Tracheal epithelial cell (primary cell): ENCODE measurements at places on chromosomes 2 and 18. TPM values are rescaled to one million over a fixed set of nuclear protein-coding genes. Genes with fewer than 3 reads are reported as not detected.

The GCG gene
- total RNA-seq, result not detected in 2 replicates

The CYP26B1 gene
- under 0.01 and 0.24 TPM in 2 replicates for total RNA-seq

The PID1 gene
- total RNA-seq, result 4.3 and 5.8 TPM in 2 replicates

The TMEM182 gene
- total RNA-seq, result 3.6 and 4.3 TPM in 2 replicates

The PLCL1 gene
- under 0.01 TPM in 1 of 2 replicates, not detected in the other for total RNA-seq

The GPR17 gene
- total RNA-seq, result not detected in 2 replicates

The EVX2 gene
- total RNA-seq, result not detected in 2 replicates

The MAP3K19 gene
- under 0.01 TPM in 1 of 2 replicates, not detected in the other for total RNA-seq

The REG3G gene
- total RNA-seq, result not detected in 2 replicates

The EFEMP1 gene
- 116 and 188 TPM in 2 replicates for total RNA-seq

The CACNB4 gene
- total RNA-seq, result under 0.01 and 0.21 TPM in 2 replicates

The VWA3B gene
- total RNA-seq, result under 0.01 TPM in 1 of 2 replicates, not detected in the other

The PMS1 gene
- 17.6 and 19.6 TPM in 2 replicates for total RNA-seq

The AMER3 gene
- total RNA-seq, result not detected in 2 replicates

The KCNS3 gene
- 3.0 and 20.2 TPM in 2 replicates for total RNA-seq

The MYO7B gene
- not detected in 2 replicates for total RNA-seq

The LINC00305 gene
- not detected in 2 replicates for total RNA-seq

The LRRC30 gene
- total RNA-seq, result not detected in 2 replicates

The SERPINB12 gene
- total RNA-seq, result 0.43 and 0.48 TPM in 2 replicates

The SERPINB3 gene
- 33.7 and 83.3 TPM in 2 replicates for total RNA-seq

The GAL3ST2 gene
- not detected in 2 replicates for total RNA-seq

The ACADL gene
- total RNA-seq, result 0.21 and 0.48 TPM in 2 replicates

The CCDC178 gene
- 1.1 TPM in 1 of 2 replicates, not detected in the other for total RNA-seq

The CCDC121 gene
- 0.85 and 1.9 TPM in 2 replicates for total RNA-seq

The SPEG gene
- total RNA-seq, result 1.5 and 4.8 TPM in 2 replicates

The TRIP12 gene
- 166 and 211 TPM in 2 replicates for total RNA-seq

The IWS1 gene
- 32.2 and 41.7 TPM in 2 replicates for total RNA-seq

The BOLL gene
- total RNA-seq, result not detected in 2 replicates

The SLC9A4 gene
- total RNA-seq, result 2.7 TPM in 1 of 2 replicates, not detected in the other

The PDE1A gene
- total RNA-seq, result 0.64 and 0.72 TPM in 2 replicates

The PSMD1 gene
- 53.9 and 68.7 TPM in 2 replicates for total RNA-seq

The RFX8 gene
- not detected in 2 replicates for total RNA-seq

The RTP5 gene
- total RNA-seq, result not detected in 2 replicates

The ZNF385B gene
- total RNA-seq, result not detected in 2 replicates

The PDIA6 gene
- total RNA-seq, result 363 and 448 TPM in 2 replicates

The PPP3R1 gene
- 15.7 and 27.5 TPM in 2 replicates for total RNA-seq

The IL1A gene
- 61.6 and 230 TPM in 2 replicates for total RNA-seq
